Esophagus squamous epithelium (tissue), 5 donors: ENCODE measurements at places on chromosomes 5 and 9. TPM values are rescaled to one million over a fixed set of nuclear protein-coding genes. Genes with fewer than 3 reads are reported as not detected.

DNA sequence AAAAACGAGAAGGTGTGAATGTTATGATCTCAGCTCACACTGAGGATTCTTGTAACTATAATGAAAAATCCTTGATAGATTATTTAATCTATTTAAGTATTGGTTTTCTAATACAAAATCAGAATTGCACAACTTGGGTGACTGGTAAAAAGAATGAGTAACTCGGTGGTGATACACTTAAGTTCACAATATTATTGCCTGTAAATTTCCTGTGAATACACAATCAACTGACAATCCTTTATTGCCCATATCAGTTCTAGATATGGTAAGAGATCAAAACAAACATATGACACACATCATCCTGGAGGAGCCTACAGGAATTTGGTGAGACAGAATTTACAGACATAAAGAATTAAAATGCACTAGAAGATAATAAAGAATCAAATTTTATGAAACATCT lies 14.1 kb upstream of the LURAP1L start:
- no peak overlapping the region for H3K27ac ChIP-seq
- no peaks in the 10 kb centered on the region for H3K36me3 ChIP-seq
- no peak for DNase-seq
- H3K27me3 ChIP-seq, result no peaks in the 10 kb centered on the region
- no peak overlapping the region for H3K4me3 ChIP-seq
- H3K4me1 ChIP-seq, result no peaks in the 10 kb centered on the region

DNA sequence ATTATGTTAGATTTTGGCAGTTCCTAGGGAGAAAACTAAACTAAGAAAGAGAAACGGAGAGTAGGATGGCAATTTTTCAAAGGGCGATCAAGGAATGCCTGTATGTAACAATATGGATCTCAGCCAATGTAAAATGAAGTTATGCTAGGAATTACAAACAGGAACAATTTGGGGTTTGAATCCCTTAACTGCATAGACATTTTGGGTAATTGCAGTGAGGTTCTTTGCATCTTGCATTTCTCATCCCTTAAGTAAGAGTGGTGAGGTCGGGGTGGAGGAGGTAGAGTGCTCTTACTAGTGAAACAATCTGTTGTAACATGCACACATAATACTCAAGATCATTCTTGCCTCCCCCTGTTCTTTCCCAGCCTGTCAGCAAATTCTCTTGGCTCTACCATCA lies 137.6 kb downstream of the NPR3 start:
- H3K36me3 ChIP-seq, result no peaks in the 10 kb centered on the region
- H3K4me1 ChIP-seq, result peaks cover 36% of the 10 kb centered on the region
- no peaks in the 10 kb centered on the region for H3K27me3 ChIP-seq
- no peak for DNase-seq
- no peak overlapping the region for H3K27ac ChIP-seq

- H3K36me3 ChIP-seq, result peaks cover 3% of the 10 kb centered on the region
- H3K27ac ChIP-seq, result no peak overlapping the region
- no peaks in the 10 kb centered on the region for H3K27me3 ChIP-seq
- DNase-seq, result no peak
- no peak overlapping the region for H3K4me3 ChIP-seq
- H3K4me1 ChIP-seq, result peaks cover 4% of the 10 kb centered on the region
Observed at GRCh38 chr5:43649256-43649655, 46.3 kb downstream of the NNT start.

DNA sequence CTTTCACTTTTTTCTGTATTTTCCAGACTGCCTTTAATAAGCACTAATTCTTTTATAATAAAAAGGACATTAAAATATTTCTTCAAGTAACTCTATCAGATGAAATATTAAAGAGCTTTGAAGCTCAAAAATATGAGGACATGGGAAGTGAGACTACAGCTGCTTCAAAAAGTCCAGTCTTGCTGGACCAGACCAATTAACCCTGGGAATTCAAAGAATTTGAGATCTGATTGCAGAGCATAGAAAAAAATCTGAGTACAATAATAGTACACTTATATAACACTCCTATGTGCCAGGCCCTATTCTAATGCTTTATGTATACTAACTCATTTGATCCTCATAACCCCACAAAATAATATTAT lies 9.8 kb downstream of the TMEM245 start:
- H3K36me3 ChIP-seq, result no peaks in the 10 kb centered on the region
- no peaks in the 10 kb centered on the region for H3K27me3 ChIP-seq

PCDHB8 gene
- 0.09 TPM for total RNA-seq

DNA sequence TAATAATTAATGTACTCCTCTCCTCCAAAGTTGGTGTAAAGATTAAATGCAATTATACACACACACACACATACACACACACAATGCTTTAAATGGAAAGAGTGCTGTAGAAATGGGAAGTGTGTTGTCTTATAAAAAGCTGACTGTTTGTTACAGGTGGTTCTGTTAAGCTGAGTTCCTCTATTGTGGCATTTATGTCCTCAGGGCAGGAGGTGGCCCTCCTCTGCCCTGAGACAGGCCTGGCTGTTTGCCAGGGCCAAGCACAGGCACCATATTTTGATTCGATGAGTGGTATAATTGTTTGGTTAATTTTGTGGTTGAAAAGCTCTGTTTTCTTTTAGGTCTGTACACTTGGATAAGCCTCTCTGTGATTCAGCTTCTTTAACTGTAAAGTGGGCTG lies 573.9 kb downstream of the KIF4B start:
- no peaks in the 10 kb centered on the region for H3K27me3 ChIP-seq
- DNase-seq, result no peak
- H3K27ac ChIP-seq, result no peak overlapping the region
- H3K4me3 ChIP-seq, result no peak overlapping the region
- no peaks in the 10 kb centered on the region for H3K4me1 ChIP-seq
- no peaks in the 10 kb centered on the region for H3K36me3 ChIP-seq

MLANA gene
- not detected for total RNA-seq

DNA sequence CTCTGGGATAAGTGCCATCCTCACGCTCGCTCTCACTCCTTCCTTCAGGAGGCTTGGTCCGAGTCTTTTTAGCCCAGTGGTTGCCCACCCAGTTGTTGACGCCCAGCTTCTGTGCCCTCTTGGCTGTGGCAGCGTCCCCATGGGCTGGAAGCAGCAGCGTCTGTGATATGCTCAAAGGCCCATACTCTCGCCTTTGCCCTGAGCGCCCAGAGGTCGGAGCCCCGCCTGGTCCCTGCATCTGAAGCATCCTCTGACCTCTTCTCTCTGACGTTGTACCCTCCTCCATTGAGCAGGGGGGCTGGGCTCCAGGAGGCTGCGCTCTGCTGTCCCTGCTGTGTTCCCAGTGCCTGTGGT lies 78.0 kb upstream of the CACNA1B start:
- DNase-seq, result no peak
- H3K4me1 ChIP-seq, result no peaks in the 10 kb centered on the region
- H3K4me3 ChIP-seq, result no peak overlapping the region
- no peak overlapping the region for H3K27ac ChIP-seq

GRCh38 chr9:125700791-125701190 lies 6.2 kb downstream of the MAPKAP1 start:
- no peak overlapping the region for H3K4me3 ChIP-seq
- H3K36me3 ChIP-seq, result no peaks in the 10 kb centered on the region
- no peaks in the 10 kb centered on the region for H3K27me3 ChIP-seq
- no peak for DNase-seq

DNA sequence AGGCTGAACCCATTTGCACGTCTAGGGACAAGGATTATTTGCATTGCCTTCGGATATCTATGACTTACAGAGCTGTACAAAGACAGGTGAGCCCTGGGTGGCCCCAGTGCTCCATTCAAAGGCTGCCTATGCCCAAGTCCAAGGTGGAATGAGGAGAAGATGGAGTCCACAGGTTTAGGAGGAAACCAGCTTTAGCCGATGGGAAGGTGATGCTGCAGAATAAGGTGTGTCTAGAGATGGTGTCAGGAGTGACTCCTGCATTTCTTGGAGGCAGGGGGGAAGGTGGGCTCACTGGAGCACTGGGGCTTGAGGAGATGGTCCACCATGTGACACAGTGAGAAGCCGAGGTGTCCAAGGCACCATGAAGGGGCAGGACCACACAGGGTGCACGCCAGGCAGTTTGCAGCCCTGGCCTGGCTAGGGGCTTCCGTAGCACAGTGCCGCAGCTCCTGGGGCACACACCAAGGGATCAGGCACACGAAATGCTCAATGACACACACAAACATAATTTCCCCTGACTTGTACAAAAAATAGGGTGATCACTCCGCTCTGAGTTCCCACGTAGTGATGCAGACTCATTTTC lies 32.1 kb downstream of the SEMA4D start:
- peaks cover 47% of the 10 kb centered on the region for H3K4me1 ChIP-seq
- H3K4me3 ChIP-seq, result no peak overlapping the region
- no peaks in the 10 kb centered on the region for H3K27me3 ChIP-seq
- DNase-seq, result no peak
- H3K36me3 ChIP-seq, result no peaks in the 10 kb centered on the region

GRCh38 chr5:55159763-55160492 lies at the start of gene GPX8:
TSS of gene GPX8 (plus strand) at chr5:55160171. CDS start at chr5:55160193, 22 bp downstream.
- peak within 1 kb of the TSS; percentile 71 for H3K27ac ChIP-seq
- no peak for DNase-seq
- peak within 1 kb of the TSS; percentile 63 for H3K4me3 ChIP-seq
- H3K4me1 ChIP-seq, result no peaks in the 10 kb centered on the region
- no peaks in the 10 kb centered on the region for H3K27me3 ChIP-seq
- H3K36me3 ChIP-seq, result no peaks in the 10 kb centered on the region

DNA sequence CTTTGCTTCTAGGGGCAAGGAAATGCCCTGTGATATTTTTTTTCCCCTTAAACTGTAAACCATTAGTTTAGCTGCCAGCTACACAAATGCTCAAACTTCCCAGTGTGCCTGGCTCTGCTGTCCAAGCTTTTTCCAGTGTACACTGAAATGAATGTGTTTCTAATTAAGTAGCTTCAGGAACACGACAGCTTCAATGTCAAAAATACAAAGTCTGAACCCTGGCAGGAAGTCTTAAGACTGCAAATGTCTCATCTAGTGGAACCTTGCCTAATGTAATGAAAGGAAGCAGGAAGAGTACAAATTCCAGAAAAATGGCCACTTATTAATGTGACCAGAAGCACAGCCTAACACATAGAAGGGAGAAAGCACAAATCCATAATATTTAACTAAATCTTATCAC lies 255.2 kb downstream of the CRB2 start:
- no peak overlapping the region for H3K4me3 ChIP-seq
- no peaks in the 10 kb centered on the region for H3K27me3 ChIP-seq
- H3K4me1 ChIP-seq, result no peaks in the 10 kb centered on the region
- H3K27ac ChIP-seq, result no peak overlapping the region

DNA sequence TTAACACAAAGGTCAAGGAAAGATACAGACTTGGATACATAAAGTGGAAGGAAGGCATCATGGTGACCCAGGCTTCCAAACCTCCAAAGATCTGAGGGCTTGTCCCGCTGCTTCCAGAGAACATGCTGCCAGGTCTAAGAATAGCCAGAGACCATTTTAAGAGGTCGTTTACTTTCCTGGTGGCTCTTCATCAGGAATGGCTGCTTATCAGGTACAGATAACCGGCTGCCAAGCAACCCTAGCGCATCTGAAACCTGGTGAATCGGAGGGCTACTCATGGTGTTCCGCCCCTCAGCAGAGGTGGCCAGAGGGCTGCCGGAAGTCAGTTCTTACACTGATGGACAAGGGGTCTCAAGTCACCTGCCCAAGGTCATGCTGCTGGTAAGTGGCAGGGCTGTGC lies 251.3 kb upstream of the DAP start:
- no peak overlapping the region for H3K4me3 ChIP-seq
- H3K27ac ChIP-seq, result no peak overlapping the region
- no peaks in the 10 kb centered on the region for H3K4me1 ChIP-seq
- no peaks in the 10 kb centered on the region for H3K36me3 ChIP-seq
- H3K27me3 ChIP-seq, result no peaks in the 10 kb centered on the region

DNA sequence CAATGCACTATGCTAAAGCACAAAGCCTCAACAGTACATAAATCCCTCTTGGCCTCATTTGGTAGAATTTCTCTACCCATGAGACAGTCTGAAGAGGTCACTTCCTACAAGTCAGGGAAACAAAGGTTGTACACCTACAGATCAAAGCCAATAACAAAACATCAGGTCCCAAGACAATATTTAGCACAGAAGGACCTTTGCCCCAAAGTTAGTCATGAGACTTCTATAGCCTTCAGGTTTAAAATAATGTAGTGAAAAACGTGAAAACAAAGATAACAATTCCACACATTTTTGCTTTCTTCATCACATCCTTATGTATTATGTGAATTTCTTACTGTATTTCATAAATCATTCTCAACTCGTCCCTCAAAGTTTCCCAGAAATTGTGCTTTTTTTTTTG lies 15.8 kb downstream of the AFF4 start:
- H3K27ac ChIP-seq, result no peak overlapping the region
- peaks cover 34% of the 10 kb centered on the region for H3K36me3 ChIP-seq
- H3K27me3 ChIP-seq, result no peaks in the 10 kb centered on the region
- peaks cover 17% of the 10 kb centered on the region for H3K4me1 ChIP-seq
- H3K4me3 ChIP-seq, result no peak overlapping the region

- DNase-seq, result no peak
- peaks cover 24% of the 10 kb centered on the region for H3K4me1 ChIP-seq
- H3K4me3 ChIP-seq, result no peak overlapping the region
- H3K27ac ChIP-seq, result no peak overlapping the region
- H3K27me3 ChIP-seq, result peaks cover under 1% of the 10 kb centered on the region
- H3K36me3 ChIP-seq, result no peaks in the 10 kb centered on the region
Observed at GRCh38 chr5:36442352-36442751, 140.7 kb upstream of the RANBP3L start.

- no peak overlapping the region for H3K4me3 ChIP-seq
- peaks cover 11% of the 10 kb centered on the region for H3K4me1 ChIP-seq
- H3K27me3 ChIP-seq, result no peaks in the 10 kb centered on the region
- DNase-seq, result no peak
Observed at GRCh38 chr5:50958852-50959457, 292.5 kb downstream of the PARP8 start.

- H3K4me3 ChIP-seq, result no peak overlapping the region
- H3K27ac ChIP-seq, result no peak overlapping the region
- no peak for DNase-seq
- H3K4me1 ChIP-seq, result peaks cover 55% of the 10 kb centered on the region
- H3K36me3 ChIP-seq, result no peaks in the 10 kb centered on the region
Observed at GRCh38 chr5:173065155-173065554, 9.0 kb downstream of the CREBRF start.

- H3K27me3 ChIP-seq, result no peaks in the 10 kb centered on the region
- DNase-seq, result no peak
- no peak overlapping the region for H3K27ac ChIP-seq
- H3K4me3 ChIP-seq, result no peak overlapping the region
- H3K4me1 ChIP-seq, result no peaks in the 10 kb centered on the region
- H3K36me3 ChIP-seq, result no peaks in the 10 kb centered on the region
Observed at GRCh38 chr9:3708751-3709150, 182.9 kb upstream of the RFX3 start.

C9orf85 gene
- total RNA-seq, result 9.1 TPM
